Fibroblast of upper back skin (primary cell): ENCODE measurements at places on chromosomes 1 and 21.

DNA sequence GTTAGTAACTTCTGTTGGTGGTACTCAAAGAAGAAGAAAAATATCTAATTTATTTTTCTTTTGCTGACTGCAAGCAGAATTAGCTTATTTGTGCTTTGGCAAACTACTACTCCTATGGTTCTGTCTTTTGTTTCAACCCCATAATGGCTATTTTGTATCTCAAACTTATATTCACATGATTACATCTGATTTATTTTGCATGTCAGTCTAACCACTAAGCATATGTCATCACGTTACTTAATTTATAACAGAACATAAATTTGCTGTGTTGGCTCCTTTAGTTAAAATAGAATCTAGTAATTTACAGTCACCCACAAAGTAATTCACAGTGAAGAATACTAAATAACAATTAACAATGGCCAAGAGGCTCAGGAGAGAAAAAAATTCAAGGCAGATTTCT lies 39.1 kb upstream of the CNN3 start:
- peak; percentile 30 for DNase-seq

GRCh38 chr1:246048693-246049092 lies 458.4 kb downstream of the SMYD3 start:
- no peak for DNase-seq

- DNase-seq = no peak
These were observed 149.9 kb downstream of the SPATA17 start for GRCh38 chr1:217781056-217781455.

- DNase-seq = no peak
These were observed 12.6 kb upstream of the CD34 start for GRCh38 chr1:207923561-207923960.

DNA sequence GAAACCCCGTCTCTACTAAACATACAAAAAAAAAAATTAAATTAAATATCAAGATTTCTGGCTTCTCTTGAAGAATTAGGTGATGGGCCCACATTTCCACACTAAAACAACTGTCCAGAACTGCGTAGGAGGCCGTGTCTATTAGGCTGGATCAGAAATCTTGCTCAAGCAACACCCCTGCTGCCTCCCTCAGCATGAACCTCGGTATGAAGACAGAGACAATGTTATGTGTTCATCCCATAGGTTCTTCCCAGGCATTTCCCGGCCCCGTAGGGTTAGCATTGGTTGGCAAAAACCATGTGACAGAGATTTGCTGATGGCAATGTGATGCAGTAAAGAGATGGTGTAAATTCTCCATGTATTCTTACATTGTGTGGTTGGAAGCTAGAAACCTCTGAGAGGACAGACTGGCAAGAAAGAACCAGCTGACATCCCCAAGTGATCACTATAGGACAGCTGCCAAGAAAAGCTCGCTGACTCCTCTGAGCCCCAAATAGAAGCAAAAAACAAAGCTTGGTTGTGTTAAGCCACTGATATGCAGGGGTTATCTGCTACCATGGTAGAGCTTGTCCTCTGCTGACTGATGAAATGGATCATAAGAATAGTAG lies 34.5 kb downstream of the EBNA1BP2 start:
- DNase-seq = no peak
